NCI-H2107 (cell line): ENCODE measurements at places on chromosomes 5 and 9.

DNA sequence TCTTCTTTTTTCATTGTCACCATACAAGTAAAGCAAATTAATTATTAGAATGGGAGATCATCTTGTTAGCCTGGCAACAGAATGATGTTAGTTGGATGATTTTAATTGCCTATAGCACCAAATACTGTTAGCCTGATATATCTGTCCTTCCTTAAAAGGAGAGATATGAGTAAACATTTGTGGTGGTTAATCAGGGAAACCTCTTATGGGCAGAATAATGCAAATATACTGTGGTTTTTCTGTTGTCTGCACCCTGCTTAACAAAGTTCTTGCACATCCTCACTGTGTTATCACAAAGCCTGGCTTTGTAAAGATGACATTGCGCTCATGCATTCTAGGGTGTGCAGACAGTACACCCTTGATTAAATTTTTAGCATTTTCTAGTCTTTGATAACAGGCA, 254.9 kb upstream of the SMC2 start:
- DNase-seq, result no peak

- DNase-seq, result no peak
Observed at GRCh38 chr5:87457706-87458105, 45.0 kb upstream of the CCNH start.

- no peak for DNase-seq
Observed at GRCh38 chr9:121610638-121610953, 40.8 kb upstream of the DAB2IP start.

- DNase-seq, result no peak
Observed at GRCh38 chr9:132609184-132609583, 26.8 kb downstream of the BARHL1 start.

GRCh38 chr9:135080286-135081263, 6.9 kb upstream of the OLFM1 start:
- no peak for DNase-seq

DNA sequence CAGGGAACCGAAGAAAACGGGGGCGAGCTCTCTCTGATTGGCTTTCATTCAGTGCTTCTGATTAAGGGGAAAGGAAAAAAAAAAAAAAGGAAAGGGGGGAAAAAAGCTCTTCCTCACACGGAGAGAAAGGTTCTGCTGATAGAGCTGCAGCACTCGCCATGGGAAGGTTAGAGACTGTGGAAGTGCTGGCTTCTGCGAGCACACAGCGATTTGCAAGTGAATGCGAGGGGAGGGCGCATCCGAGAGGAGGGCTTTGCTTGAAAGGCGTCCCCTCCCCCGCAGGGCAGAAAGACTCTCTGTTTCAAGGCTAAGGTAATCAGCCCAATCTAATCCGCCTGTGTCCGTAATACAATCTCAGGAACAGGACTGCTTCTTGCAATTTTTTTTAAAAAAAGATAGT, at the start of gene CDH10:
Gene CDH10, minus strand, starts transcription at position 218 of the 400 bp plus-strand sequence. CDS start 51,488 bp downstream, outside the sequence.
- DNase-seq, result peak; percentile 3
